Esophagus mucosa (tissue), 1 donor: ENCODE measurements at places on chromosomes 1 and 21.

- ATAC-seq, result no peak
Observed at GRCh38 chr21:34330055-34330454, 33.8 kb upstream of the KCNE2 start.

DNA sequence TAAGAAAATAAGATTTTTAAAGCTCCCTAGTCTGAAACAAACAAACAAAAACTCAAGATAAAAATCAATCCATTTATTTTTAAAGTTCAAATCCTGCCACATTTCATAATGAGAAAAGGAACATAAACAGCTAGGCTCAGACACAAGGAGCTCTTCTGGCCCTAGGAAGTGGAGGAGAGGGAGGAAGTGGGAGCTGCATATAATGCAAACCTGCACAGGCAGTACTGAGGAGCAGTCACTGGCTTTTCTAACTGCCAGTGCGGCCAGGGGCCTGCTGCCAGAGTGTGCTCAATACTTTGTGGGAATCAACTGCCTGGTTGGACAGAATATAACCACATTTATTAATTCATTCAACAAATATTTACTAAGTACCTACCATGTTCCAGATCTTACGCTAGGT, 139.8 kb upstream of the SPATA6 start:
- ATAC-seq, result no peak

DNA sequence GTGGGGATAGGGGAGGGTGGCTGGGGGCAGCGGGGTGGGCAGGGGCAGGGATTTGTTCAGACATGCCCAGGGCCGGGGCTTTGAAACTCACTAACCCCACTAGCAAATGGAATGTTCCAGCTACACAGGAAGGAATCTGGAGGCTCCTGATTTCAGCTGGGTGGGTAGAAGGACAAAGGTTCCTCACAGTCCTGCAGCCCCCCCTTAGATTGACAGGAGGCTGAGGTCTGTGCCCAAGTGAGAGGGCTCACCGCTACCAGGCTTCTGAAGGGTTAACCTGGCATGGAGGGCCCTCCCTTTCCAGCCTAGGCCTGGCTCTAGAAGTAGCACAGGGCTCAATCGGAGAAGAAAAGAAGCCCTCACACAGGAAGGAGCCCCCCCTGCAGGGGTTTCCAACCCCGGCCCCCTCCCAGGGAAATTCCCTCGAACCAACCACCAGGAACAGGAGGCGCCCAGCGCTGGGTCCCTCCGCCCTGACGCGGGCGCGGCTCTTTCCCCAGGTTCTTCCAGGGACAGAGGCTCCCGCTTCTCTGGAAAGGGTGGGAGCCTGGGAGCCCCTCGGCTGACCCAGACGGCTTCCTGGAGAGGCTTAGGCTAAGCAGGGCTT, 3.3 kb downstream of the EPHA2 start:
- no peak for ATAC-seq

- ATAC-seq, result no peak
Observed at GRCh38 chr1:110135246-110135645, 15.0 kb upstream of the SLC6A17 start.

DNA sequence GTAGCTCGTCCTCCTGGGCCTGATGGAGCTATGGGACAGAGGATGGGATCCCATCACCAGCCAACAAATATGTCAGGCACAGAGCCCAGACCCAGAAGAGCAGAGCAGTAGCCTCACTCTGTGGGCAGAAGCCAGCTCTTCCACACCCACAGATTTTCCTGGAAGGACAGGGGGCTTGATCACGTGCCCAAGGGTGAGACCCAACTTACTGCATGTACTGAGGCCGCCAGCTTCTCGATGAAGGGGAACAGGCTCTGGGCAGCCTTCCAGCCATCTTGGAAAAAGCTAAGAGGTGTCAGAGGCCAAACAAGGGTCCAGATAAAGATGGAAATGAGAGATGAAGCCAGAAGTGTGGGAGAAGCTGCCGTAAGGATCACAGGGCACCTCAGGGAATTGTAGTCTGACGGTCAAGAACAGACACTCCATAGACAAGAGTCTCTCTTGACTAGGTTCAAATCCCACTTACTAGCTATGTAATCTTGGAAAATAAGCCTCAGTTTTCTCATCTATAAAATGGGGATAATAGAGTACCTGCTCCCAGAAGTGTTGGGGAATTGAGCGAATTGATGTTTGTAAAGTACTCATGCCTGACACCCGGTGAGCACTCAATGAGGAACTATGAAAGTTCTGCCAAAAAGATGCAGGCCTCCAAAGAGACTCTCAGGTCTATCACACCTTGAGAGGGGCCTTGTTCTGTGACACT, 17.0 kb upstream of the TCEA3 start:
- no peak for ATAC-seq

DNA sequence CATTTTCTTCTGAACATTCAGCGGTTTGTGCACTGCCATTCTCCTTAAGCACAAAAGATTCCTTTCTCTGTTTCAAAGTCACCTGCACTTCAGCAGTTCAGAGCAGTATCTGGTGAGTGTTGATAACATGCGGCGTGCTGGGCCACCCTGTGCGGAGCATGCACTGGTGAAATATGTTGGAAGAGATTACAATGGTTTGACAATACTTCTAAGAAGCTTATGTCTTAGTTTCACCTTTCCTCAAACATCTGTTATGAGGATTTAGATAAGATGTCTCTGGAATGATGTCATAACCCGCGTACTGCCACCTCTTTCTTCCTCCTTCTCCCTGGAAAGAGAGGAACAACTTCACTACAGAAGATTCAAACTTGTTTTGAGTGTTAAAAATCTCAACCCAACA, 650.3 kb downstream of the AJAP1 start:
- no peak for ATAC-seq

- no peak for ATAC-seq
Observed at GRCh38 chr1:159421821-159422220, 10.2 kb upstream of the OR10J4 start.
